ENCODE measurements at places on chromosomes 4 and X. TPM values are rescaled to one million over a fixed set of nuclear protein-coding genes. Genes with fewer than 3 reads are reported as not detected.

Gene CFAP47
- not detected for total RNA-seq

Gene GAGE2A
- not detected for total RNA-seq

Gene CDX4
- not detected for total RNA-seq

Gene GAGE12E
- not detected for total RNA-seq

Gene RPS6KA6
- total RNA-seq = not detected

DNA sequence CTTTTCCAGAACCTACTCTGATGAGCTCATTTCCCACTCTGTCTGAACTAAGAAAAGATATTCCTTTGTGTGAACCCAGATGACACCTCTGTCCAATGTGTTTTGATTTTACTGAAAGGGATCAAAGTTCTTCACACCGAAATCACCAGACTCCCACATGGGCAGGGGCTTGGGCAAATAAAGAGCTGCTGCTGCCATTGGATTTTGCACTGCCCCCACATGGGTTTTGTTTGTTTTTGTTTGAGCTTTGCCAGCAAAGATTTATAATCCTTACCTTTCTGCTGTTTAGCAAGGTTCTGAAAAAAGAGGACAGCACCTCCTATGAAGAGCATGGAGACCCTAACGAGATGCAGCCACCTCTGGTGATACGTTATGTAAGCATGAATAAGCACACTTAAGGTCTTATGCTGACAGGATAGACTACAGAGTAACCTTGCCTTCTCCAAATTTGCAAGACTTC lies 44.3 kb downstream of the HSD17B13 start:
- DNase-seq = no peak

Measured in activated naive CD4-positive, alpha-beta T cell treated with anti-CD3 and anti-CD28 coated beads for 36 hours (primary cell).